ENCODE measurements at places on chromosomes 1 and 21.

- DNase-seq = peak; percentile 25
Measured at GRCh38 chr1:94654031-94654430, 112.5 kb upstream of the F3 start.

DNA sequence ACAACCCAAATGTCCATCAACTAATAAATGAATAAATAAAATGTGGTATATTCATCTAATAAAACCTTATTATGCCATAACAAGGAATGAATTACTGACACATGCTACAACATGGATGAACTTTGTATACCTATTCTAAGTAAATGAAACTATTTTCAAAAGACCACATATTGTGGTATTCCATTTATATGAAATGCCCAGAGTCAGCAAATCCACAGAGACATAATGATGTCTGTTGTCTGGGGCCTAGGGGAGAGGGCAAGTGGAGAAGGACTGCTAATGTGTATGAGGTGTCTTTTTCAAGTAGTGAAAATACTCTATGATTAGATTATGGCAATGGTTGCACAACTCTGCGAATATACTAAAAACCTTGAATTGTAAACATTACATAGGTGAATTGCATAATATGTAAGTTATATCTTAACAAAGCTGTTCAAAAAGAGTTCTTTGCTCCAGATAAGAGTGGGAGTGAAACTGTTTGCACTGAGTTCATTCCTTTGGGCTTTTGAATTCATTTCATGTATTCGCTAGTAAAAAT is 464.2 kb downstream of the NUF2 start:
- DNase-seq = no peak

DNA sequence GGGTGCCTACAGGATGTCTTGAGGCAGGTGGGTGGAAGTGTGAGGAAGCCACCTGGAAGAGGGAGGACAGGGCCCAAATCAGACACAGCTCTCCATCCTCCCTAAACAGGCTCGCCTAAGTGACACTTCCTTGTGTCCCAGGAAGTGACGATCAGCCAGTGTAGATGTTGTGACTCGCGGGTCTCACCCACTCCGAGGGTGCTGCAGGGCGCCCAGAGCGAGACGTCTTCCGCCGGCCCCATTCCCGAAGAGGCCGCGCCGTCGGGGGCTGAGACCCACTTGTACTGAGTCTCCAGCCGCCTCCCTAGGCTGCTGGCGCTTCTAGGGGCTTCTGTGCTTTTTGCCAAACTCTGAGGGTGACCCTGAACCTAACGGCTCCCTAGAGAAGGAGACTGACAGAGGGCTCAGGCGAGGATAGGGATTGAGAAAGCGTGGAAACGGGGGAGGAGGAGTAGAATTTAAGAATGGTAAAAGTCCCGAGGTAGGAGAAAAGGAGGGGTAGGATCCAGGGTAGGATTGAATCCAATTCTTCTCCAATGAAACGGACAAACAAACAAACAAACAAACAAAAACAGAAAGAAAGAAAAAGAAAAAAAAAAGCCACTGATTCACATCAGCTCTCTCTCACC is 543 bp upstream of the MARK1 start:
- DNase-seq = peak; percentile 29

GRCh38 chr1:204524986-204525385 is 8.8 kb downstream of the MDM4 start:
- DNase-seq = no peak

GRCh38 chr1:77089756-77090155 is 129.5 kb downstream of the PIGK start:
- no peak for DNase-seq

DNA sequence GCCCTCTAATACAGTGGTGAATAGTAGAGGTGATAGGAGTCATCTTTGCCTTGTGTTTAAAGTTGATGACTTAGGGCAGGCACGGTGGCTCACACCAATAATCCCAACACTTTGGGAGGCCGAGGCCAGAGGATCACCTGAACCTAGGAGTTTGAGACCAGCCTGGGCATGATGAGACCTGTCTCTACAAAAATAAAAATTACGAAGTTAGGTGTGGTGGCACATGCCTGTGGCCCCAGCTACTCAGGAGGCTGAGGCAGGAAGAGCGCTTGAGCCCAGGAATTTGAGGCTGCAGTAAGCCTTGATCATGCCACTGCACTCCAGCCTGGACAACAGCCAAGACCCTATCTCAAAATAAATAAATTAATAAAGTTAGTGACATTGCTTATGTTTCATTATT is 26.6 kb downstream of the CAPZA1 start:
- DNase-seq = peak; percentile 15

DNA sequence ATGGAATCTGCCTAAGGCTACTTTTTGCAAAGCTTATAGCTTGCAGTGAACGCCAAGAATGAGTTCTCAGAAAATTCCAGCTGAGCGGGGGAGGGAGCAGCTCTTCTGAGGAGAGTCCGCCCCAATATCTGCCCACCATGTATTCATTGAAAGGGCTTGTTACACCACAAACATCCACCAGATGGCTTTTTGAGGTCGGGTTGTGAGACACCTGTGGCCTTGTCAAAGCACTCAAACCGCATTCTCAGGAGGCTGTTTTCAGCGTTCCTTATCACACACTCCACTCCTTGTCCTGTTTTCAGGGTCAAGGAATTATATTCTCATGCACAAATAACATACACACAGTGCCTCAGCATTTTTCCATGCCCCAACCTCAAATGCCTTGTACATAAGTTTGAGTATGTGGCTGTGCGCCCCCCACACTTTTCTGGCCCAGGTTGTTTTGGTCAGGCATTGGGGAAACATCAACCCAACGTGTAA is 3.9 kb upstream of the C4BPB start:
- DNase-seq = peak; percentile 67

DNA sequence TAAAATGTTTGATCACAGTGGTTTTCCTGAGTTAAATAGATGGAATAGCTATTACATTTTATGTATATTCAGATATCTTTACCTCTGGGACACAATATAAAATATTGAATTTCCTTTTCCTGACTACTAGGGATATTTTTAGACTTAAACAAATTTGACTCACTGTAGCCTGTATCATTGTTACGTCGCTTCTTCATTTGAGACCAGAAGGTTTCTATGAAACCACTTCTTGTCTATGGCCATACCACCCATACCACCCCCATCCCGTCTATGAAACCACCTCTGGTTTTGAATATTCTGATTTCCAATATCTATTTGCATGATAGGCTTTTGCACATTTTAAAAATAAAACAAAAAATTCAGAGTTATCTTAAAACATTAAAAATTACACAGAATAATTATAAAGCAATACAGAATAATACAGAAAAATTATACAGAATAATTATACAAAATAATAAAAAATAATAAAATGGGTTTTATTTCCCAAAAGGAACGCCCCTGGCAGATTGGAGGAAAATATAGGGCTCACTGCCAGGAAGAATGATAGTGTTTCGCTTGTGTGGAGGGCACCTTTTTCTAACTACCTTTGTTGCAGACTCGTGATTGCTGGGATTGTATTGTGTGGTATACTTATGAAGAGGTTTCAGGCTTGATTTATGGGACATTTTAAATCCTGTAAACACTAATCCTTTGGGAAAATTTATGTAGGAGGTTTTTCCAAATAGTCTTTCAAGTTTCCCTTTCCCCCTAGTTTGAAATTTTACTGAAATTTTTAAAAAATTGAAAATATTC is 4.7 kb downstream of the SPEN start:
- DNase-seq = no peak

- DNase-seq = no peak
Measured at GRCh38 chr1:38194472-38194871, 147.9 kb upstream of the POU3F1 start.

DNA sequence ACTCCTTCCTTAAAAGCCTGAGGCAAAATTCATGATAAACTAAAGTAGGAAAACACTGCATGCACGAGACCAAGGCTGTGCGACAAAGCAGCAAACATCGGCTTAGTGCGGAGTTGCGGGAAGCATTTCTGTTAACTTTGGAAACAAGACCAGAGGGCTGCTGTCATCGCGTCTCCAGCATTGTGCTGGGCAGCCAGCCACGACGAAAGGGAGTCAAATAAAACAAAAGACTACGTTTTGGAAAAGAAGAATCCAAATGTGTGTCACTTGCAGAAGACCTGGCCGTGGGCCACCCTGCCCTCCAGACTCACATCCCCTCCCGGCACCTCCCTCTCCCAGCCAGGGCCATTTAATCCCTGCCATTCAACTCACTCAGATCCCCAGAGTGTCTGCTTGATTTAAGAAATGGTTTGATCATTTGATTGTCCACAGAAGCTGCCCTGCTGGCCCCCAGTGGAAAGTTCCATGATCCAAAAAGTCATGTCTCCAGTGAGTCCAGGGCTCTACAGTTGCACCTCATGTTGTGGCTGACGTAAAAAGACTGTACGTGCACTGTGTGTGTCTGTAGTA is 2.4 kb upstream of the KRTAP10-11 start:
- no peak for DNase-seq

All from body of pancreas (tissue), 4 donors.